ENCODE measurements at places on chromosomes 16 and 17.

- DNase-seq, result no peak
These were observed 33.6 kb upstream of the RAB11FIP4 start for GRCh38 chr17:31357839-31358394.

DNA sequence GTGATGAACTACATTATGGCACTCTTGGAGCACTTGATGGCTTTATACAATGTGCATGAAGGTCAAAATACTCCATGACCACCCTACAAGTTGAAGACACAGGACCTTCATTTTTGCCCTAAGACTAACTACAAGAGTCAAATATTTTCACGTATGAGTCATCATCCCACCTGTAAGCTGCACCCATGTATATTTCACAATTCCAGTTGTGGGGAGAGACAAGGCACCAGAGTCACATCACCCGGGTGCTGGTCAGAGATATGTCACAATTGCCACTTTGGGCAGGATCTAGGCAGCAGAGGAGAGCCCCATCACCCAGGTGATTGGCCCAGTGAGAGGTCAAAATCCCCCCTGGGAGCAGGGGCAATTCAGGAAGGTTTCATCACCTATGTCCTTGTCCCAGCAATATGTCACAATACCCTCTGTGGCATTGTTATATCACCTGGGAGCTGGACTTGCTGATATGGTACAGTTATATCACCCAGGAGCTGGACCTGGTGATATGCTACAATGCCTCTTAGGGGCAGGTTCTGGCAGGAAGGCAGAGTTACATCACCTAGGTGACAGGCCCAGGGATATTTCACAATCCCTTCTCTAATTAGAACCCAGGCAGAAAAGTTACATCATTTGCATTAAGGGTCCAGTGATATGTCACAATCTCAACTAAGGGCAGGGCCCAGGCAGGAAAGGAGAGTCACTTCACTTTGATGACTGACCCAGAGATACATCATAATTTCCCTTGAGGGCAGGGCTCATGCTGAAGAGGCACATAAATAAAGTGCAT lies 1839.2 kb downstream of the TP53TG3F start:
- no peak for DNase-seq

DNA sequence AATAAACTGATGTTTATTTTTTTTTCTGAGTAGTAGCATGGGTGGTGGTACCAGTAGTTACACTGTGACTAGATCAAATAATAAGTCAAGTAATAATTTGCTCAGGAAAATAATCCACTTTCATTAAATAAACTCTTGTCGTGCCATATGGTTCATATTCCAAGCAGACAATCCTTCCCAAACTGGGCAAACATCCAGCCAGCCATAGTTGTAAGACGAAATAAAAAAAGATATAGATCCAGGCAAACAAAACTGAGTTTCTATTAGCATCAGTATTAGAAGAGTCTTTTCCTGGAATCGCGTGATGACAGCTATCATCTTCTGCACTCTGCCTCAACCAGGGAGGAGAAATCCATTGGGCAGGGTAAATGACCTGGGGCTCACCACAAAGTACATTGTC lies 508.4 kb upstream of the GOT2 start:
- DNase-seq, result no peak

- DNase-seq, result peak; percentile 21
These were observed 8.1 kb upstream of the TIMP2 start for GRCh38 chr17:78933025-78933958.

DNA sequence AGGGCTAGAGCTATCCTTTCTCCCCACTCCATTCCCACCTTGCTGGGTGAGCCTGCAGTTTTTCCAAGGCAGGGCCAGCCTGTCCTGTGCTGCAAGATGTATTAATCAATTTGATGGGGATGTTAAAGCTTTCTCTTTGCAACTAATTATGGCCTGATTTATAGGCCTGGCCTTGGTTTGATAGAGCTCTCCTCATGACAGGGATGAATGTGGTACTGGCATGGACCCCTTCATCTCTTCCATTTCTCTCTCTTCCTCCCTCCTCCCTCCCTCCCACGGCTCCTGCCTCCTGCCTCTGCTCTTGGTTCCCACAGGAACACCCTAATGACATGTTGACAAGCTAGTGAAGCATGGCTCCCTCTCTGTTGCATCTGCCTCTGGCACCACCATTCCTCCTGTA lies 47.2 kb upstream of the SKAP1 start:
- no peak for DNase-seq

DNA sequence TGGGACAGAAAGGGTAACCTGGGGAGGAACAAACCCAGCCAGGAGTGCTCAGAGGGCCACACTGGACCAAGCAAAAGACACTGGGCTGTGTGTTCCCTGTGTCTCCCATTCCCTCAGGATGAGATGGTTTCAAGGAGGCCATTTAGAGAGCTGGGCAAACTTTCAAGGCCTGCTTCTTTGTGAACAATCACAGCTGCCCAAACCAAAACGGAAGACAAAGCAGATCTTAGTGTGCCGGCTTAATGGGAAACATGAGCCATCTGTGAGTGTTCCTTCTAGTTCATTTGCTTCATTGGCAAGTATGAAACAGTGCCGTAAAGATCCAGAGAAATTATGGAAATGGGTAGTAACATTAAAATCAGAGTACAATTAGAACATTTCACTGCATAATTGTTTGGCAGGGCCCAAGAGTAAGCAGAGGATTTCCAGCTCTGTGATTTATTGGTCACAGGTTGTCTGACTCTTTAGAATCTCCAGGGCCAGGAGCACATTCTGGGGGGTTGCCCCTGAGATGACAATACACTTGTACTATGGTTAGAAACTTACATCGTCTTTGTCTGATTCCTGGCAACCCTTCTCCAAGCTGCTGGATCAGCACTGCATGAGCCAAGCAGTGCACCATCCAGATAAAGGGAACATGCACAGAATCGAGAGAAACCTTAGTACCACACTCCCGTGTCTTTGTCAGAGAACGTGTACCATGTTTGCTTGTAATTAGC lies 412.1 kb downstream of the RBFOX1 start:
- DNase-seq, result no peak

GRCh38 chr17:77592106-77592865 lies 366.2 kb upstream of the TNRC6C start:
- no peak for DNase-seq

DNA sequence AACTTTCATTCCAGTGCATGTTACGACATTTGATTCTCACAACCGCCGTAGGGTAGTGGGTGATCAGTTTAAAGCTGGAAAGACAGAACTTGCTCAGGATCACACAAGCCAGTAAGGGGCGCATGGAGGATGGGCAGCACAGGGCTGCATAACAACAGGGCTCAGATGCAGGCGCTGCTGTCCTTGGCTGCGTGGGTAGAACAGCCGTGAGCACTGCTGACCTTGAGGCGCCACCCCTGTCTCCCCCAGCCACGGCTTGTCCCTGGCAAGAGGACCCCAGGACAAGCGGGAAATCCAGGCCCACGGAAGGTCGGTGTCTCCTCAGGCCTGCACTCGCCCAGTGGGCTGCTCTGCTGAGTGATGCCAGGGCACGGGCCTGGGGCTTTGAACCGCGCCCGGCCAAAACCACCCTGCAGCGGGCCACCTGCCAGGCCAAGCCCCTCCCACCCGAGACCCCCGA lies 84.7 kb downstream of the LMF1 start:
- no peak for DNase-seq

DNA sequence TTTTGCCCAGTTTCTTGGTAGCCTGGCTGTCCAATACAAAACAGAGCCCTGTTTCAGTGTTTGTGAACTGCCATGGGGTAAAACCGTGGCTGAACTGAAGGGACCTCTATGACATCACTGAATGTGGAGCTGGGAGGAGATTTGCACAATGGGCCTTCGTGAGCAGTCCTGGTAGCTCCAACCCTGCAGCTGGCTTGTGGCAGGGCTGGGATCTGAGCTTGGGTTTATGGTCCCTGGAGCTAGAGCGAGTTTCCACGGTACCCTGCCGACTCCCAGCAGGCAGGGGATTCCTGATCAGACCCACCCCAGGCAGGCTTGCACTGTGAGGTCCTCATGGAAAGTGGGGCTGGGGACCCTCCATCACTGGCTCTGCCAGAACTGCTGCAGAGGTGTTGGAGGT lies 247.0 kb downstream of the GSG1L start:
- no peak for DNase-seq

- DNase-seq, result no peak
These were observed 24.8 kb downstream of the TMC7 start for GRCh38 chr16:19008245-19009169.

DNA sequence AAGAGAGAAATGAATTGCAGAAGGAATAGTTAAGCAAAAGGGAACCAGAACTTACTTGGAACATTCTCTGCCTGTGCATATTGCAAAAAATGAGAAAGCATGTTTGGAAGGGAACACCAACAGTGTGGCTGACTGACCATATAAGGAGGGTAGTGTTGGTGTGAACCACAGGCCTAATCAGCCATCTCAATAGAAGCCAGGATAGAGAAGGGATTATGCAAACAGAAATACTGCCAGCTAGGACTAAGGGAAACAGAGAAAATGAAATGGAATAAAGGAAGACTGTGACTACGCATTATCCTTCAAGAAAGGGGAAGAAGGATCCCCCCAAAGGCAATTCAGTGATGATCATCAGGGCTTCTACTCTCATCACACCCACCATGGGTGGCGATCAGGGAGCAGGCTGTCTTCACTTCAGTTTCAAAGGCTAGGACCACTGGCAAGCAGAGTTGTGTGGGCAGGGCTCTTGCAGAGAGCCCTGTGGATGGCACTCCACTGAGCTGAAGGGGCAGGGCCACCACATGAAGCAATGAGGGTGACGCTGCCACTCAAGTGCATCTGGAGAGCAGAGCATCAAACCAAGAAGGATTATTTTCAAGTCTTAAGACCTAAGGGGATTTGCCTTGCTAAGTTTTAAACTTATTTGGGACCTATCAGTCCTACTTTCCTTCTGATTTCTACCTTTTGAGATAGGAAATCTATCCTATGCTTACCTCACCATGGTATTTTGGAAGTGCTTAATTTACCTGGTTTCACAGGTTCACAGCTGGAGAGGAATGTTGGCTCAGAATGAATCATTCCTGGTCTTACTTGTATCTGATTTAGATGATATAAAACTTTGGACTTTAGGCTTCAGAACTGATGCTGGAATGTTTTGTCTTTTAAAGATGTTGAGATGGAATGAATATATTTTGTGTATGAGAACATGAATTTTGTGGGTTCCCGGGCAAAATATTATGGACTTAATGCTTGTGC lies 140.5 kb downstream of the SSH2 start:
- DNase-seq, result no peak

DNA sequence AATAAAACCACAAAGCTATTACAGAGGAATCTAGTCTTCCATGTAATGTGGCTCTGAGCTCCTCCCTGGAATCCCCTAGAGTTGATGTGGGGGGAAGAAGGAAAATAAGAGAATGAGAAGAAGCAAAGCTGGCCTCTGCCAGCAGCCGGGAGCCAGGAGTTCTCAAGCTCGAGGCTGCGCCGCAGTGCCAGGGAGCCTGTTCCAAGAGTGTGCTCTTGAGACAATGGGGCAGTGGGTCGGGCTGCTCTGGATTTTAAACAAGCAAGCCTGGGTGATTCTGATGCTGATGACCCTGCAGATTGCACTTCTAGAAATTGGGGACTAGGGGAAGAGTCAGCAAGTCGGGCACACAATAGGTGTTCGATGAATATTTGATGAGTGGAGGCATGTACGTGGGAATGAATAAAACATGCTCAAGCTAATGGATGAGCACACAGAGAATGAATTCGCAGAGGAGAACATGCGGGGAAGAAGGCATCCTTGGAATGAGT lies 119.9 kb downstream of the CMIP start:
- no peak for DNase-seq

DNA sequence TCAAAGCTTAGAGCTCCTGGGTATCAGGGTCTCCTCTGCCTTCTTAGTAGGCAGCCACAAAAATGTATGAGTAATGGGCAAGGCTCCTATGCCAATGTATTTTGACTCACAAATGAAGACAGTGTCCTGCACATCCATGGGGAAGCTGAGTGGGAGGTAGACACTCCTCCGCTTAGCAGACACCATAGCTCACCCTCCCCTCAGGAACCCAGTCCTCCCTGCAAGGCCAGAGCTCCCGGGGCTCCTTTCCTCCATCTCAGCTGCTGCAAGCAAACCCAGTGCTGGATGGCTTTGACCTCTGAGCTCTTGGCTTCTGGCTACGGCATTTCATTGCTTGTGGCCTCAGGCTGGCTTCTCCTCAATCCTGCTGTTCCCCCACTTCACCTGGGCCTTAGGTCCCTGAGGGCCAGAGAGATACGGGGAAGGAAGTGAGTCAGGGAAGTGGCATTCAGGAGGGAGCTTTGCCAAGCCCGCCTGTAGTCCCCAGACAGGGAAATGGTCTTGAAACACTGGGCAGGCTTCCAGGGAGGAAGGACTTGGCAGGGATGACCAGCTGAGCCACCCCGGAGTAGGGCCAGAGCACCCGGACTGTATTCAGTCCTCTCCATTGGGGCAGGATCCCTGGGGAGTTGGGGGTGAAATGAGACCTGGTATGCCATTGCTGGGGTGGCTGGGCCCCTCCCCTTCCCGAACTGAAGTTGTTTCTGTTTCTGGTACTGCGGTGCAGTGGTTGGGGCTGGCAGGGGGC lies 4.5 kb downstream of the ABCC3 start:
- DNase-seq, result peak; percentile 49

DNA sequence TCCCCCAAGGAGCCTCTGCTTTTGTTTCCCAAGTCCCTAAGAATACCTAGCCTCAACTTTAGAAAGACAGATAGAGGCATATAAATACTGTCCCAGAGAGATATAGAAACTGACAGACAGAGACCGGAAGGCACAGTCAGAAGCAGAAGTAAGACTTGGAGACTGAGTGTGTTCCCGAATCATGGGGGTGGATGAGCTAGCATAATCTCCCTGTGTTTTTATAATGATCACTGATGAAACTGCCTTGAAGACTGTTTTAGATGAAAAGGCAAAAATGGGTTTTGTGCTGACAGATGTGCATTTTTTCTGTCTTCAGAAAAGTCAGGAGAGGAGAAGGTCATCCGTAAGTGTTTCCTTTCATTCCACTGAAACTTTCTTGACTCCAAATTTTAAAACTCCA lies 8.3 kb upstream of the PSMD3 start:
- DNase-seq, result no peak

DNA sequence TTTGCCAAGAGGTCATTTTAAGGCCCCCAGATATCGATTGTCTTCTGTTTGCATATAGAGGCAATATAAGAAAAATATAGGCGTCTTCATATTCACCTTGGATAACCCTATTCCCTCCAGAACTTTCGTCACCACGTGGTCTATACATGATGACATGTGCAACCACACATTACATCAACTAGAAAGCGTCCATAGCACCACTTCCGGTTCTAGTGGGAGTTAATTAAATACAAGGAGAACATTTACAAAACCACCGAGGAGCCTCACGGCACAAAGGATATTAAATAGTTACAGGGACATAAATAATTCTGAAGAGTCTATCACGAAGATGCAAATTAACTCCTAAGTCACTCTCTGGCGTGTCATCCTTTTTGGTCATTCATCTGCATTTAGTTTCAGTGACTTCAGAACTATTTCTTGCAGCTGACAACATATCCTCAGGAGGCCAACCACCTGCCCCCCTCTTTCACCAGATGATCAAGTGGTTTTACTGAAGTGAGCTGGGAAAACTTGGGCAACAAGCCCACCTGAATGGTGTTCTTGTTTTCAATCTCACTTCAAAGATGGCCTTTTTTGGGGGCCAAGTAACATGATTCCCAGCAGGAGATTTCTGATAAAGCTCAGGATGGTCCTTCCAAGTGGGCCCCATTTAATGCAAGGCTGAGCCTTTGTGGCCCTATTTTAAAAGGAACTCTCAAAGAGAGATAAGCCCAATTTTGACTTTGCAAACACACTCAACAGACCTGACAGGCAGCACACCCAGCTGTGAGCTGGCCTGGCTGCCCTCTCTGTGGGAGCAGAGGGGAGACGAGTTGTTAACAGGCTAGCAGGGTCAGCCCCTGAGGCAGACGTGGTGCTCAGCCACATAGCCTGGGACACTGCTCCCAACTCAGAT lies 15.3 kb downstream of the CMTM3 start:
- DNase-seq, result peak; percentile 61

Data from GF-D8 (cell line).